ENCODE measurements at places on chromosomes 4 and X.

- DNase-seq, result no peak
Measured at GRCh38 chrX:20101934-20102581, 14.6 kb downstream of the MAP7D2 start.

GRCh38 chrX:5650904-5651303 lies 577.8 kb downstream of the NLGN4X start:
- no peak for DNase-seq

DNA sequence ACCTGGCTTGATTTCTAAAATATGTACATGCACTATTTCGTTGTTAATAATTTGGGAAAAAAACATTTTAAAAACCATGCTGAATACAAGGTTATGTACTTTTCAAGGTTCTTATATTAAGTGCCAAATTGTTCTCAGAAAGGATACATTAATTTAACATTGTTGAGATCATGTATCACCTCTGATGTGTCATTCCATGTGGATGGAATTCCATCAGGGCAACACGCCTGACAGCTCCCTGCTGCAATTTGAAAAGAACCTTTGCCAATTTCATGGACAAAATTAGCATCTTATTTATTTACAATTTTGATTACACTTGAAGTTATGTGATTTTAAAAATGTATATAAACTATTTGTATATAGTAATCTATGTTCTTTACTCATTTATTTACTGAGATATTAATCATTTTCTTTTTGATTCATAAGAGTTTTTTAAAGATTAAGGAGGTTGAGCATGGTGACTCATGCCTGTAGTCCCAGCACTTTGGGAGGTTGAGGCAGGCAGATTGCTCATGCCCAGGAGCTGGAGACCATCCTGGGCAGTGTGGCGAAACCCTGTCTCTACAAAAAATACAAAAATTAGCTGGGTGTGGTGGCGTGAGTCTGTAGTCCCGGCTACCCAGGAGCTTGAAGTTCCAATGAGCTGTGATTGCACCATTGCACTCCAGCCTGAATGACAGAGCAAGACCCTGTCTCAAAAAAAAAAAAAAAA lies 142.8 kb downstream of the ENPP6 start:
- no peak for DNase-seq

DNA sequence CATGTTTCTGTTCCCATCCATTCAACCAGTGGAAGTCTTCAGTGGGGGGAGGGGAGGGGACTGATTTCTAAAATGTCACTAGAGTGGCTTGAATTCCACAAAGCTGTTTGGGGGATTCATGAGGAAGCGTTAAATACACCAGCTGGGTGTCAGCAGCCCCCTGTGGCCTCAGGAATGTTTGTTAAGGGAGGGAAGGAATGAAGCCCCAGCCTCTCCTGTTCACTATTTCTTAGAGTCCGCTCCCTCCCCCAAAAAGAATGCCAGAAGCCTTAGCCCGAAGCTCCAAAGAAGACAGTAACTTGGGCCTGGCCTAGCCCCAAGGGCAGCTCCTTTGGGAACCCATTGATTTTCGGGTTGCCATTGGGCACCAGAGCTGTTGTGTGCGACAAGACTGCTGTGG lies 3.3 kb downstream of the SHROOM2 start:
- DNase-seq, result no peak

DNA sequence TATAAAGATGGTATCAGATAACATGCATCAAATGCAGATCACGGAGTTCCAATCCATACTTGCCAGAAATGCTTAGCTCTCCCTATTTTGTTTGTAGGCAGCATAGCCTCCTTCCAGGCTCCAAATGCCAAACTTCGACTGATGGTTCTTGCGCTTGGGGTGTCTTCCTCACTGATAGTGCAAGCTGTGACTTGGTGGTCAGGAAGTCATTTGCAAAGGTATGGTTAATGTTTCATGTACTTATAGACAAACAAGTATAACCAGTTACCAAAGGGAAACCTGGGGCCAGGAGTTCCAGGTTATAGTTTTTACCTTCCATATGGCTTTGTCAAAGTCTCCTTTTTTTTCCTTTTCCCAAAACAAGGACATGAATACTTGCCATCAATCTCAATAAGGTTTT lies 5.3 kb downstream of the CWH43 start:
- DNase-seq, result no peak

GRCh38 chr4:102420563-102421398 lies 75.5 kb upstream of the SLC39A8 start:
- no peak for DNase-seq

DNA sequence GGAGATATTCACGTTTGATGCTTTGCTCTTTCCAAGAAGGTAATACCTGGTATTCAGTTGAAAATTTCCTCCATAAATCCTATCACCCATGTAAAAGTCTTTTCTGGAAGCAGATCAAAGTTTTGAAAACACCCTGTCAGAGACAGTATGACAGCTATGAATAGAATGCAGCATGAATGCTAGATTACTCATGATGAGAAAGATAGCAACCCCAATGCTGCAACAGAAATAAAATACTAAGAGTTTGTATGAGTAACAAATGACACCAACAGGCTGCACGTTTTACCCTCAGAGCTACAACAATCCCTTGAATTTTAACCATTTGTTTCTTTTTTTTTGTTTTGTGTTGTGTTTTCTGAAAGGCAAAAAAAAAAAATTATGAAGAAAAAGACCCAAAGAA lies 108.6 kb downstream of the ARHGAP6 start:
- no peak for DNase-seq

GRCh38 chr4:43990551-43990950 lies 458.1 kb downstream of the KCTD8 start:
- DNase-seq, result no peak

- no peak for DNase-seq
Measured at GRCh38 chr4:159305129-159305528, 202.2 kb downstream of the RAPGEF2 start.

GRCh38 chr4:78566834-78567499 lies 15.4 kb downstream of the ANXA3 start:
- no peak for DNase-seq

Measured in neural crest cell (in vitro differentiated cells).